Stimulated activated CD8-positive, alpha-beta memory T cell treated with anti-CD3 and anti-CD28 coated beads, Interleukin-15, amount 100 ng/mL, for 4 hours (primary cell): ENCODE measurements at places on chromosomes 12 and 14.

DNA sequence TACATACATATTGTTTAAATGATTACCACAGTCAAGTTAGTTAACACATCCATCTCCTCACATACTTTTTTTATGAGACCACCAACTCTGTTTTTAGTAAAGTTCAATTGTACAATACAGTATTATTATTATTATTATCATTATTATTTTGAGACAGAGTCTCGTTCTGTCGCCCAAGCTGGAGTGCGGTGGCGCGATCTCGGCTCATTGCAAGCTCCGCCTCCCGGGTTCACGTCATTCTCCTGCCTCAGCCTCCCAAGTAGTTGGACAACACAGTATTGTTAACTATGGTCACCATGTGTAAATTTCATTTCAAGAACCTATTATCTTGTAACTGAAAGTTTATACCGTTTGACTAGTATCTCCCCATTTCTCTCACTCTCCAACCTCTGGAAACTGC is 942.0 kb upstream of the FBXO33 start:
- DNase-seq: no peak

DNA sequence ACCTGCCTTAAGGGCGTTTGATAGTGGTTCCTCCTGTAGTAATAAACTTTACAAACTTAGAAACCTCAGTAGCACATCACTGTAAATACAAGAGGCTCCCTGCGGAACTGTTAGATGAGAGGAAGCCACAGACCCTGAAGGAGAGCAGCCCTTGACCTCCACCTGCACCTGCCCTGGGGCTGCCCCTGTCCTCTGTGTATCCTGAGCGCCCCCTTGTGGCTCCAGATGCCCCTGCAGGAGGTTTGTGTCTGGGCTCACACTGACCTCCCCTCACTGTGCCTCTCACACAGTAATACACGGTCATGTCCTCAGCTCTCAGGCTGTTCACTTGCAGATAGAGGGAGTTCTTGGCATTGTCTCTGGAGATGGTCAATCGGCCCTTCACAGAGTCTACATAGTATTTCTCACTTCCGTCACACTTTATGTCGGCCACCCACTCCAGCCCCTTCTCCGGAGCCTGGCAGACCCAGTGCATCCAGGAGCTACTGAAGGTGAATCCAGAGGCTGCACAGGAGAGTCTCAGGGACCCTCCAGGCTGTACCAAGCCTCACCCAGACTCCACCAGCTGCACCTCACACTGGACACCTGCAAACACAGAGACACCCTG is 1059.8 kb downstream of the TMEM121 start:
- DNase-seq: peak; percentile 23

GRCh38 chr12:103814436-103814835 is 26.6 kb downstream of the NT5DC3 start:
- no peak for DNase-seq

GRCh38 chr12:49295082-49295936 is at the start of gene PRPH:
TSS of gene PRPH (plus strand) at chr12:49295147. CDS start at chr12:49295201, 54 bp downstream.
- no peak for DNase-seq

- DNase-seq: peak; percentile 67
These were observed 741.8 kb downstream of the TMEM121 start for GRCh38 chr14:106268013-106268727.

GRCh38 chr14:68394118-68394763 is 398.6 kb downstream of the ZFP36L1 start:
- DNase-seq: no peak

DNA sequence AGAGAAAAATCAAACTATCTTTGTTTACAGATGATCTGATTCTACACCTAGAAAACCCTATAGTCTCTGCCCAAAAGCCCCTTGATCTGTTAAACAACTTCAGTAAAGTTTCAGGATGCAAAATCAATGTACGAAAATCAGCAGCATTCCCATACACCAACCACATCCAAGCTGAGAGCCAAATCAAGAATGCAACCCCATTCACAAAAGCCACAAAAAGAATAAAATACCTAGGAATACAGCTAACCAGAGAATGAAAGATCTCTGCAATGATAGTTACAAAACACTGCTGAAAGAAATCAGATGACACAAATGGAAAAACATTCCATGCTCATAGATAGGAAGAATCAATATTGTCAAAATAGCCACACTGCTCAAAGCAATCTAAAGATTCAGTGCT is 265.7 kb downstream of the AEBP2 start:
- no peak for DNase-seq

DNA sequence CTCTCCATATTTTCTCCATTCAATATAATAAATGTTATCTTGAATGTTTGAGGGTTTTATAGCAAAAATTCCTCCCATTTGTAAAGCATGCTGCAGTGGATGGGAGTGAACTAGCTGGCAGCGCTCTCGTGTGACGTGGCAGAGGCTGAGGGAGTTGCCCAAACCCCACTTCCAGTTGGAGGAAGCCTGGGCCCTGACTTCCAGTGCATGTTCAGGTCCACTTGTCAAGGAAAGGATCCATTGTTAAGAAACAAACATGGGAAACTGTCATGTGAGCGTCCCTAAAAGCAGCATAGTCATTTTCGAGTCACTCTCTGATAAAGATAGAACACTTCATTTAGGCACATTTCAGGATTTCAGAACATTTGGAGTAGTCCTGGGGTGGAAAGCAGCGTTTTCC is 116.6 kb downstream of the SLC25A47 start:
- DNase-seq: no peak

DNA sequence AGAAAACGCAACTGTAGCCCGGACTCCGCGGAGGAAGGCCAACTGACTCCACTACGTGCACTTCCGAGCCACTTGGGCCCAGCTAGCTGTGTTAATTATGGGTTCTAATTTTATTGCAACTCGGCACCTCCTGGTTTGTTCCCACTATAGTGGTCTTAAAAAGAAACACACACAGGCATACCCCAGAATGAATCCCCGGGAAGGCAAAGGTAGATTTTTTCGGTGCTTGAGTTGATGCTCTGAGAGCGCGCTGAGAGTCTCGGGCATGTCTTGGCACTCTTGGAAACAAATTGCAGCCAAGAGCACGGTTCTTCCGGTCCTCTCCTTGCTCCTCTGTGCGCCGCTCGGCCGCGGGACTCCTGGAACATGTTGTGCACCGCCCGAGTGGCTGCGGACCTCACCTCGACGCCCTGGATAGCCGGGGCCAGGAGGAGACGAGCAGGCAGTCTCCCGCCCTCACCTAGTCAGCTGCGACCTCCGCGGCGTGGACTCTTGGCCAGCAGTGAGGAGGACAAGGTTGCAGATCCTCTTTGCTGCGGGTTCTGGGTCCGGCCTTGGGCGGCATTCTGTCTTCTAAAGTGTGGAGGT is 6.8 kb upstream of the PAX9 start:
- no peak for DNase-seq

DNA sequence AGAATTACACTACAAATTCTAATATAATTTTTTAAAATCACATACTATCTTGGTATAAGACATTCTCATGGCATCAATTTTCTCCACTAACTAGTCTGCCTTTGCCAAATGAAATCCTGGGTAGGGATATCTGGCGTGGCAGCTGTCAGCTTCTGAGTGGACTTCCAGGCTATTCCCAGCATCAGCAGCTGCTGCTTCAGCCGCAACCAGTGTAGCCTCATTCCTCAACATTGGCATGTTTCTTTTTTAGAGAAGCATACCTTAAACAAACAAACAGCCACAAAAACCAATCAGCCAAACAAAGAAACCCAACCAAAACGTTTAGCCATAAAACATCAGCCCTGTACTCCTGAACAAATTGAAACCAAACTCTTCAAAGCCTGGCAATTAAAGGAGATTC is 235.8 kb downstream of the SSPN start:
- no peak for DNase-seq

- no peak for DNase-seq
These were observed 537.1 kb upstream of the SEL1L start for GRCh38 chr14:82070753-82071152.

GRCh38 chr14:37932481-37932880 is 275.2 kb upstream of the SSTR1 start:
- no peak for DNase-seq

DNA sequence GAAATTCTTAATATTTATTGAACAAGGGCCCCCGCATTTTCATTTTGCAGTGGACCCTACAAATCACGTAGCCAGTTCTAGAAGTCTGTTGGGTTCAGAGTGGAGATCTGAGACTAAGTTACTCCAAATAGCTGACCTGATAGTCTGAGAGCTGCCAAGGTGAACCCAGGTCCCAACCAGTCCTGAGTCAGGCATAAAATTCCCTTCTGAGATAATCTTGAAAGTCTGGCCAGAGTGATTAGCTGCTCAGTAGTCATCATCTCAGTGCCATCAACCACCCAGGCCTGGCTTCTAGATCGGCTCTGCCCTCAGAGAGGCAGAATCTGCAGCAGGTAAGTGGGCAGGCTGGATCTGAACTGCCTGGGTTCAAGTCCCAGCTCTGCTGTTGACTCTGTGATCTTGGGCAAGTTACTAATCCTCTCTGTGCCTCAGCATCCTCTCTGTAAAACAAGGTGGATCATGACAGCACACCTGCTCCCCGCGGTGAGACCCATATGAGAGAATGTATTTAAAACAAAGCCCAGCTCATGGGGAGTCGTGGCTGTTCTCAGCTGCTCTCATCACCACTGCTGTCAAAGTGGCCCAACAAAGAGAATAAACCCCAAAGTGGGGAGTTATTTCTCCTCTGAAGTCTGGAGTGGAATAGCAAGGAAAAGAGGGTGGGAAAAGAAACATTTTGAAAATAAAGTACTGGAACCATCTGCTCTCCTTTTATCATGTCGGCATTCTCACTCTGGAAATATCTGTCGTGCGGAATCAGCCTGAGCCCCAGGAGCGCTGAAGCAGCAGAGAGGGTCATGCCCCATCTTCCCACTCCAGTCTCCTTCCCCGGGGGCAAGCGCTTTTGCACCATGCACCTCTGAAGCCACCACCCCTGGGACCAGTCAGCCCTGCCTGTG is 193.3 kb downstream of the DPF3 start:
- no peak for DNase-seq

- no peak for DNase-seq
These were observed 122.9 kb downstream of the PPHLN1 start for GRCh38 chr12:42448841-42449240.

GRCh38 chr12:61991661-61992060 is 268.5 kb upstream of the USP15 start:
- DNase-seq: no peak

DNA sequence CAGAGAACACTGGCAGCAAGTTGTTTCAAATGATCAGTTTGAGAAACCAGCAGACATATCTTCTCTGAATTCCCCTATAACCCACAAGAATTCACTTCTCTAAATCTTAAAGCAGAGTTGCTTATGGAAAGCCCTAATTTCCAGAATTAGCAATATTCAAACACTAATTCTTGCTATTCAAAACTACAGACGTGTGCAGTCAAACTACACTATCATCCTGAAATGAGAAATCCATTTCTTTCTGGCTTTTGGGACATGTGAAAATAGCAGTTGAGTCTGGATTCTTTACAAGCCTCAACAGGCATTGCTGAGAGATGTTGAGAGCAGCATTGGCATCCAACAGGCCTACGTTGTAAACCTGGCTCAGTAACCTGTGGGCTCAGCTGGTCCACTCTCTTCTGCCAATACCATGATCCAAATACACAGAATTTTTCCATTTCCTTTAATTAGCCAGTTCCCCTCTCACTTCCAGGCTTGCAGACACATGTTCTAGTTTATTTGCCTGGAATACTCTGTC is 74.6 kb upstream of the TMTC1 start:
- no peak for DNase-seq

DNA sequence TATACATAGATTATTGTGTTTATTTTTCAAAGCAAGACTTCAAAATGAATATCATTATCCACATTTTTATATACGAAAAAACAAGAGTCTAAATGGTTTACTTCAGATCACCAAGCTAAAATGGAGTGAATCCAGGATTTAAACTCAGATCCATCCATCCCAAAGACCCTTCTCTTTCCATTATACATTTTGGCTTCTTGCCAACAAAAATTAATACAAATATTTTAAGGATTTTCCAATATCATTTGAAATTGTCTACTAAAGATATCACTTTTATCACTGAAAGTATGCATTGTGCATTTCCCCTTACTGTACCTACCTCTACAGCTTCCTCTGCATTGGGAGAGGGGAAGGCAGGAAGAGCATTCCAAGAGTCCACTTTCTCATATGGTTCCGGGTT is 541.2 kb downstream of the RPS29 start:
- DNase-seq: no peak

GRCh38 chr12:105956662-105957457 is 181.9 kb downstream of the NUAK1 start:
- DNase-seq: no peak

GRCh38 chr14:51993285-51993920 is 4.1 kb downstream of the RTRAF start:
- no peak for DNase-seq

- no peak for DNase-seq
These were observed 225.2 kb downstream of the CCER1 start for GRCh38 chr12:90729736-90730135.

DNA sequence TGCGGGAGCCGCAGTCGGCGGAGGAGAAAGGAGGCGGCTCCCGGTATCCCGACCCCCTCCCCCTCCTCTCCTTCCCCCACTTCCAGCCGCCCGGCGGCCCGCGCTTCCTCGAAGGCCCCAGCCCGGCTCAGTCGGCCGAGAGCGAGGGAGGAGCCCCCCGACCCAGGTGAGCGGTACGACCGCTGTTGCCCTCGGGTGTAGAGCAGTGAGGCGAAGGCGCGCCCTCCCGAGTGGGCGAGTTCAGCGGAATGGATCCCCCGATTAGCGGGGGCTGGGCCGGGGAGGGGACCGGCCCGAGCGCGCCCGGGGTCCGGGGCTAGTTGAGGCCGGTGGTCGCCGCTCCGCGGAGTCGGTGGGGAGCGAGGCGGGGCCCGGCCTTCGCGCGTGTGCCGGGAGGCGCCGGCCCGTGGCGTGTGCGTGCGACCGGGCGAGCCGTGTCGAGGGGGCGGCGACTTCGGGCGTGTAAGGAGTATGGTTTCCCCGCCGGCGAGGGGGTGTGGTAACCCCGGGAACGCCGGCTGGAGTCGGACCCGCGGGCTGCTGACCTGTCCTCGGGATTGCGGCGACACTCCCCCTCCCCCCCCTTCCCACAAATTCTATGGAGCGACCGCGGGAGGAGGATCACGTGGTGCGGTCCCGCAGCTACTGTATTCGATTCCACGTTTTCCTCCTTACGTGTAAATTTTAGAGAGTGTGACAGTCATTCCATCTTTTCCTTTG is 501 bp downstream of the RIMKLB start:
- peak; percentile 33 for DNase-seq
